Hematopoietic multipotent progenitor cell (in vitro differentiated cells): ENCODE measurements at places on chromosomes 1 and 21.
A peak's percentile ranks its signal among the peaks of the same experiment; 100 is the strongest.

DNA sequence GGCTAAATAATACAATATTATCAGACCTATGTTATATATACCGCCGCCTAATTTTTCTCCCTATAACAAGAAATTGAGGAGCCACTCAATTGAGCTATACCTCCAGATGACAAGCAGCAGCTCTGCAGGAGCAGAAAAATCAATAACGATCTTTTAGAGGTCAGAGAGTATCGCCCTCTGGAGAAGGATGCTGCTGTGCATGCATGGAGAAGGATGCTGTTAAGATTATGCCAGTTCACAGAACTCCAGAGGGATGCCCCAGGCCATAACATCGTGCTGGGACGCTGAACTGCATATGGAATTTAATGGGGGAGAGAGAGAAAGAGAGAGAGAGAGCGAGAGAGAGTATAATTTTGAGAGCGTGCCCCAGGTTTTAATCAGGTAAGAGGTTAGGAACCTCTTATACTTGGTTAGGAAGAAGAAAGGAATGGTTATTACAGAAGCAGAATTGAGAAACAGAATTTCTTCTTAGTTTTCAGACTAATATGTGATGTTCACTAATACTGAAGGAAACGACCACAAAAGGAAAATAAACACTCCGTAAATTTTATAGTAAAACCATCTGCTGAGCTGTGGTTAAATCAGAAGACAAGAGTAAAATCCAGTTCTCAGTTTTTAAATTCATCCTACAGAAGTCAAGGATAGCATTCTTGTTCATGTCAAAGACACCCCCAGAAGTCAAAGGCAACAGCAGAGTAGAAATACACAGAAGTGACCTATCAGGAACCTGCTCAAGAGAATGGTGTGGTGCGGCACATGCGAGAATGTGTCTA is 111.1 kb downstream of the SMYD2 start:
- DNase-seq: no peak

DNA sequence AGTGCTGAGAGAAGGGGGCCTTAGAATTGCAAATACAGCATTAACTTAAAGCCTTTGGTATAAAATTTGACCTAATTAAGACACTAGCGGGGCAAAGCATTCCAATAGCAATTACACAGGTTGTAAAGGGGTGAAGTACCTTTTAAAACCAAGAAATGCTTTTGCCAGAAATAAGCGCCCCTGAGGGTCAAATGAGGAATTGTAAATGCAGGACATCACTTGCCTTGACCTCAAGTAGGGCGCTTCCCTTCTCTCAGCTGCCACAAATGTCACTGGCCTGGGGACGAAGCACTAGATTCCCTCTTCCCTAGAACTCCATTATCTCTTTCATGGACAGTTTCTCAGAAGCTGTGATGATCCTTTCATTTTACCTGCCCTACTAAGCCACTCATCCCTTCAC is 48.3 kb downstream of the SEC16B start:
- DNase-seq: no peak

DNA sequence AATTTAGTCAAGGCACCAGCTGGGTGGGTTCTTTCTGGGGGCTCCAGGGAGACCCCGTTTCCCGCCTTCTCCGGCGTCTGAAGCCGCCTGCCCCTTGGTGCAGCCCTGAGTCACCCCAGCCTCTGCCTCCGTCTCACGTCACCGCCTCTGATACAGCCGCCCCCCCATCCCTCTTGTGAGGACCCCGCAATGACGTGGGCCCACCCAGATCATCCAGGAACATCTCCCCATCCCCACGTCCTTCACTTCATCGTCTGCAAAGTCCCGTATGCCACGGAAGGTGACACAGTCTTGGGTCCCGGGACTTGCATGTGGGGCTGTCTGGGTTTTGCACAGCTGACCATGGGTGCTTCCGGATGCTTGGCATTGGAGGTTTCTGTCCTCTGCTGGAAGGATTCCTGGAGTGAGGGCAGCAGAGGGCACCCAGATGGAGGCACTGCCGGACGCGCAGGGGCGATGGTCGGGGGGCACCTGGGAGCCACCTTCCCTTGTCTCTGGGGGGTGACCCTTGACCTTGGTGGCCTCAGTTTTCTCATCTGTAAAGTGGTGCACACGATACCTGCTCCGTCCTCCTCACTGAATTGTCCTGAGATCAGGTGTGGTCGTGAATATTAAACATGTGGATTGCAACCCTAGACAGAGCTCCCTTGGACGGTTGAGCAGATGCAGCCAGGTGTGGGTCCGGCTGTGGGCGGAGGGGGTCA is 58.8 kb downstream of the PRKCZ start:
- DNase-seq: no peak

DNA sequence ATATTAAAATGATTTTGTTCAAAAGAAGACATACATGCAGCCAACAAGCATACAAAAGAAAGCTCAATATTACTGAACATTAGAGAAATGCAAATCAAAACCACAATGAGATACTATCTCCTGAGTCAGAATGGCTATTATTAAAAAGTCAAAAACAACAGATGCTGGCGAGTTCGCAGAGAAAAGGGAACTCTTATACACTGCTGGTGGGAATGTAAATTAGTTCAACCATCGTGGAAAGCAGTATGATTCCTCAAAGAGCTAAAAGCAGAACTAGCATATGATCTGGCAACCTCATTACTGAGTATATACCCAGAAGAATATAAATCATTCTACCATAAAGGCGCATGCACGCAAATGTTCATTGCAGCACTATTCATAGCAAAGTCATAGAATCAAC is 126.0 kb upstream of the HMCN1 start:
- no peak for DNase-seq

DNA sequence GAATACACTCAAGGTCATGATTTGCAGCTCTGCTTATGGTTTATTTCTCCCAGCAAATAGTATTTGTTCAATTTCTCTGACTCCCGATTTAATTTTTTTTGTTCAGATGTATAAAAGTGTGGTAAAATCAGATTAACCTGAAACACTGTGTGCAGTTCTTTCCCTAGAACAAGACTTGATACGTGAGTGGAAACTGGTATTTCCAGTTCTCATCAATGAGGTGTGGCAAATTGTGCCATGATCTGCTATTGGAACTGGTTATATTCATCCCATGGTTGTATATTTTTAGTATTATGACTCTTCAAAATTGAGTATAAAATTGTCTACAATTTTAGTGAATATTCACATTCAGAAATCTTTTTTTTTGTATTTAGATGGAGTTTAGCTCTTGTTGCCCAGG is 76.8 kb upstream of the IVNS1ABP start:
- no peak for DNase-seq

GRCh38 chr1:9603307-9603706 is 14.6 kb downstream of the TMEM201 start:
- DNase-seq: no peak

- DNase-seq: no peak
These were observed 18.1 kb downstream of the ALDH9A1 start for GRCh38 chr1:165680303-165680702.

DNA sequence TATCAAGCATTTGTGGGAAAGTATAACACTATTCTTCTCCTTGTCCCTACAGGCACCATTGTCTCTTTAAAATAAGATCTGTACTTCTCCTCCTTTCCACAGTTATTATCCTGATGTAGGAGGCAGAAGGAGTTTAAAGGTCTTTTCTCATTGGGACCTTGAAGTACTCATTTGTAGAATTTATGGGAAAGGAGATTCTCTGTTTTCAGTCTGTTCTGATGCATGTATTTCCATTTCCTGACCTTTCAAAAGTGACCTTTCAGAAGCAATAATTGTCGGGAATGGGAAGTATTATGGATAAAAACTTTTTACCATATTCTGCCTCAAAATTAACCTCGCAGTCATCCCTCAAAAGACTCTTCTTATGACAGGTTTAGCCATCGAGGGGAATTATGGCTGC is 224.8 kb downstream of the CTH start:
- DNase-seq: no peak

GRCh38 chr1:60942291-60942690 is 140.1 kb upstream of the NFIA start:
- no peak for DNase-seq

- DNase-seq: no peak
These were observed 31.8 kb downstream of the KCNK2 start for GRCh38 chr1:215114154-215114933.

- no peak for DNase-seq
These were observed 101.5 kb upstream of the RUNX3 start for GRCh38 chr1:25031601-25031965.

GRCh38 chr1:181490740-181491712 is 7.7 kb downstream of the CACNA1E start:
- no peak for DNase-seq

GRCh38 chr1:182183606-182184005 is 122.1 kb upstream of the ZNF648 start:
- DNase-seq: no peak

- no peak for DNase-seq
These were observed 78.9 kb upstream of the SLC45A1 start for GRCh38 chr1:8239039-8239305.

DNA sequence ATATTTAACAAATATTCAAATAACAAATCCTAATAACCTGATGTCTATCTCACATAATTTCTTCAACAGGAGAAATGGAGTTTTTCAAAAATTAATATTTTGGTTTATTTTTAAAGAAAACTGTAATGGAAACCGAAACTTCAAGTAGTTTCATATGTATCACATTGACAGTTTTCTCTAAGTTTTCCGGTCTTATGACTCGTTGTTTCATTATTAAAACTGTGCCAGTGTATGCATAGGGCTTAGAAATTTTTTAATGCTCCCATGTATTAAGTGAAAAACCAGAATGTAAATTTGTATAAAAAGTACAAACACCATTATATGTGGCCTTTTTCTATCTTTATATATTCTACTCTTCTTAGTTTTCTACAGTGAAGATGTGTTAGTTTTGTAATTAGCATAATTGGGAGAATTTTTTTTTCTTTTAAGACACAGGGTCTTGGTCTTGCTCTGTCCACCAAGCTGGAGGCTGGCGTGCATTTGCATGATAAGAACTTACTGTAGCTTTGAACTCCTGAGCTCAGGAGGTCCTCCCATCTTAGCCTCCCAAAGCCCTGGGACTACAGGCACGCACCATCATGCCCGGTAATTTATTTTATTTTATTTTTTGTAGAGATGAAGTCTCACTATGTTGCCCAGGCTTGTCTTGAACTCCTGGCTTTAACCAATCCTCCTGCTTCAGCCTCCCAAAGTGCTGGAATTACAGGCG is 43.9 kb upstream of the SAMSN1 start:
- DNase-seq: no peak

- DNase-seq: no peak
These were observed 8.1 kb upstream of the STMN1 start for GRCh38 chr1:25914074-25914995.

- DNase-seq: no peak
These were observed 64.9 kb downstream of the PCNT start for GRCh38 chr21:46388896-46389295.

GRCh38 chr1:183319606-183320005 is 98.6 kb downstream of the NMNAT2 start:
- DNase-seq: no peak

GRCh38 chr1:78996791-78997190 is 9.7 kb downstream of the ADGRL4 start:
- no peak for DNase-seq

DNA sequence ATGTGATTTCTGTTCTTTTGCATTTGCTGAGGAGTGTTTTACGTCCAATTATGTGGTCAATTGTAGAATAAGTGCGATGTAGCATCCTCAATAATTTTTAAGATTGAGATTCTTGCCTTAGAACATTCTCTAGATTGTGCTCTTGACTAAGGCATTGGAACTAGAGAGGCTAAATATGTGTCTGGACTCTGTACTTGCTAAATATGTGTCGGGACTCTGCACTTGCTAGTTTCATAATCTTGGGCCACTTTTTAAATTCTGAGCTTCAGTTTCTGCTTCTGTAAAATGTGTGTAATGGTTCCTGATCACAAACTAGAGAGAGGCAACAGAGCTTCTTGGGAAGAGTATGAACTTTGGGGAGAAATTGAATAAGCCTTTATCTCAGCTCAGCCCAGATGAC is 21.6 kb downstream of the HLX start:
- no peak for DNase-seq

GRCh38 chr1:71464016-71464415 is 383.2 kb upstream of the ZRANB2 start:
- no peak for DNase-seq

DNA sequence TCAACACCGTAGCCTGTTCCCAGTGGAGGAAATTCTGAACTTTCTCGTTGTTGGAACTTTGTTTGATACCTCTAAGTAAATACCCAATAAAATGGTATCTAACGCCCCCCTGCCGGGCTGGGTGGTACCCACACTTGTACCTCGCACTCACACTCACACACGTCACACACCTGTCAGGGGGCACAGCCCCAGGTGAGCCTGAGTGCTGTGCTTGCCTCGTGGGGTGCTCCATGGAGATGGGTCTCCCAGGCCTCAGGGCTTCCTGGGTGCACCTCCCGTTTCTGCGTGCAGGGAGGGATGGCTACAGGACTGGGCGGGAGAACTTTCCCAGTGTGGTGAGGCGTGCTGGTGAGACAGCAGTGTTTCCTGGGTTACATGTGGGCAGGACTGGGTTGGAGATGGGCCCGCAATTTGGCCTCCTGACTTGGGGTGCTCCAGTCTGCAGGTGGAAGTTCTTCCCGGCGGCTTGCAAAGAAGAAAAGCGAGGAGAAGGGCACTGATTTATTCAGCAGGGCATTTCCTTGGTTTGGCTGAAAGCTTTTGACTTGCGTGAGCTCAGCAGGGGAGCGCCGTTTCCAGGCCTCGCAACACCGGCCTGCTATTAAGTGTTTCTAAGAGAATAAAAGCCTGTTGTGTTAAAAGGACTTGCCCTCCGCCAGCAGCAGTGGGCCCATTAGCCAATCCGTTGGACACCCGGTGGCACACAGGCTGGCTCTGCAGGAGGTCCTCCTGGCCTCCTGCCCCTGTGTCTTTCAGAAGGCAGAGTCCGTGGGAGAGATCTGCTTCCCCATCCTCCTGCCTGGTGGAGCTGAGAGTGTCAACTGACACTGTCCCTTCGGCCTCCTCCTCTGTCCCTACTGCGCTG is 79.7 kb downstream of the KIF26B start:
- no peak for DNase-seq

DNA sequence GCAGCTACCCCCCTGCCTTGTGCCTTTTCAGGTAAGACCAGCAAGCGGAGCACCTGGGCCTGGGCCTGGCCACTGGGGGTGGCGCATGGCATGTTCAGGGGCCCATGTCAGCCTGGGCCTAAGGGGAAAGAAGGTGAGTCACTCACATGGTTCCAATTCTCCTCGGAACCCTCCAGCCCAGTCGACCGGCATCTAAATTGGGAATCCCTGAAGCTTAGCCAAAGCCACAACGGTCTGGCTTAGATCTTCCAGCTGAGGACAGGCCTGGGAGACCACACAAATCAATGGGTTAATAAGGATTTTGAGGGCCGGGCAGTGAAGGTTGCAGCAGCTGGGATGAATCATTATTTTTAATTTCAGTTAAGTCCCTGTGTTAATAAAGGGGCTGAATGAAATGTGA is 145.1 kb upstream of the SMYD2 start:
- no peak for DNase-seq

- DNase-seq: no peak
These were observed 21.3 kb upstream of the PKP1 start for GRCh38 chr1:201261771-201262547.

- DNase-seq: no peak
These were observed 34.2 kb downstream of the IGFN1 start for GRCh38 chr1:201224666-201225370.

GRCh38 chr1:150067184-150068108 is at the start of gene VPS45:
Gene VPS45, plus strand, starts transcription at chr1:150067776. Its CDS starts 82 bp downstream, at chr1:150067858.
- peak; percentile 89 for DNase-seq
